ENCODE measurements at places on chromosomes 5 and 9.

DNA sequence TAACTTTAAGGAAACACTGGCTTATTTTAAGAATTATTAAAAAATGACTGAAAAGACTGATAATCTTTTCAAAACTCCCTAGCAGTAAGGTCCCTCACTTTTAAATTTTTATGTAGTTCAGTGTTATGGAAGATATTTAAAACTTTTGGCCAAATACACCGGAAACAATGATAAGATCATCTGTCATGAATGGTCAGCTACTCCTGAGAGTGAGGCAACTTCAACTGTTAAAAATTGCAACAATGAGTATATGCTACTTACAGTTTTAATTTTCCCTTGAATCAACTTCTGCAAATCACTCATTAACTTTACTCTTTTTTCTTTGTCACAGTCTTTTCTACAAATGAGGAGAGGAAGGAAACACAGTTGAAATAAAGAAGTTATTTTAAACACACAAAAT, 10.8 kb downstream of the PUM3 start:
- DNase-seq = no peak

GRCh38 chr9:137494104-137494544, 35.0 kb upstream of the NSMF start:
- DNase-seq = no peak

GRCh38 chr9:111876179-111876578, 20.4 kb upstream of the UGCG start:
- DNase-seq = no peak

GRCh38 chr9:19239955-19240354, 9.5 kb downstream of the DENND4C start:
- no peak for DNase-seq

DNA sequence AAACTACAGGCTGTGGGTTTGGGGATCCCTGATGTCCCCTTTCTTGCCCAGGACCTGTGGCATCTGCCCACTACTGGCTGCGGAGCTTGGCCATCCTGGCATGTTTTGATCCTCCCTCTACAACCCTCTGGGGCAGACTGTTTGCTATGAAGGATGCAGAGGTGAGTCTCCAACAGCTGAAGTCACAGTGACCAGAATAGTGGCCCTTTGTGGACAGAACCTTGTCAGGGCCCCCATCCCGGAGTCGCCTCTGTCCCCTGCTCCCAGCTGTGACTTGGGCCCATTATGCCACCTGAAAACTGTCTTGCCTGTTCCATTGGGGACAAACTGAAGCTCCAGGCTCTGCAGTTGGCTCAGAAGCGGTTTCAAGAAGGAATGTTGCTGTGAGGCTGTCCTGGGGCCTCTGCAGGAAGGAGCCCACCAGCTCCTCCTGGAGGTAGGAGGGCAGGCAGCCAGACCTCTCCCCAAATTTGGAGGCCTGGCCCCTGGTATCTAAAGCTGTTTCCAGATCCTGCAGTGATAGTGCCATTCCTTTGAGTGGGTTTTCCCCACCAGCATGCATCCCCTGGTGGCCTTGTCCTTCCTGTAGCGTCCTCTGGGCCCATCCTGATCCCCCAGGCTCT, 93.3 kb downstream of the BARX1 start:
- no peak for DNase-seq

DNA sequence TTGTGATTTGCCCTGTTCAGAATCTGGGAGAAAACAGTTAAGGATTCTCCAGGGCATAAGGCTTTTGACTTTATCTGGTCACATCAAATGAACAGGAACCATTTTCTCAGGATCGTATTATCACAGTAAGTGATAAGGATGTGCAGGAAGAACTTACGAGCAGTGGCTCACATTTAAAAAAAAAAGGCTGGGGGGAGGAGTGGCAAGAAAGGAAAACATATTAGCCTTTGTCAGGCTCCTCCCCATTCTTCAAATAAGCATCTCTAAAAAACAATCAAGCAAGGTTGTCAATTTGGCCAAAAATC, 234.3 kb upstream of the TMEM161B start:
- no peak for DNase-seq

DNA sequence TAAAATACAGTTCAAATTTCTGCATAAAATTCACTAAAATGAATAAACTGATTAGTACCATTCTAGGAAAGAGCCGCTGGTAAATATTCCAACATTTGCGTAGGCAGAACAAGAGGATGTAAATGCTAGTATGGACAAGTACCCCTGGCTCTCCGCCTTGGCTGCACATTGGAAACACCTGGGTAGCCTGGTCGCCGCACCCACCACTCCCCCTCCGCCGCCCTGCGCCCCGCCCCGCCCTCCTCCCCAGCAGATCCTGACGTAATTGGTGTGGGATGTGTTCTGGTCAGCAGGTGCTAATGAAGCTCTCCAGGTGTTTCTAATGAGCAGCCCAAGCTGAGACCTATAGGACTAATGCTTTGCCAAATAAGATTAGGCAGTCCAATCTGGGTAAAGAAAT, 225.7 kb downstream of the FRMD3 start:
- DNase-seq = no peak

DNA sequence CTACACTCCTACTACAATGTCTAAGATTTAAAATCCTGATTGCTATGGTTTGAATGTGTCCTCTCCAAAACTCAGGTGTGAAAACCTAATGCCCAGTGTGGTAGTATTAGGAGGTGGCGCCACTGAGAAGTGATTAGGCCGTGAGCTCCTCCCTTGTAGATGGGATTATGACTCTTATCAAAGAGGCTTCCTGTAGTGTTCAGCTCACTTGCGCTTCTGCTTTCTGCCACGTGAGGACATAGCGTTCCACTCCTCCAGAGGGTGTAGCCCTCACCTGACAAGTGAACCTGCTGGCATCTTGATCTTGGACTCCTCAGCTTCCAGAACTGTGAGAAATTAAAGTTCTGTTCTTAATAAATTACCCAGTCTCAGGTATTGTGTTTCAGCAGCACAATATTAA, 33.0 kb upstream of the WHRN start:
- DNase-seq = no peak

- no peak for DNase-seq
Observed at GRCh38 chr5:176646049-176646706, 1.1 kb upstream of the TSPAN17 start.

GRCh38 chr9:110125207-110125751, 82.7 kb downstream of the C9orf152 start:
- DNase-seq = peak; percentile 71

DNA sequence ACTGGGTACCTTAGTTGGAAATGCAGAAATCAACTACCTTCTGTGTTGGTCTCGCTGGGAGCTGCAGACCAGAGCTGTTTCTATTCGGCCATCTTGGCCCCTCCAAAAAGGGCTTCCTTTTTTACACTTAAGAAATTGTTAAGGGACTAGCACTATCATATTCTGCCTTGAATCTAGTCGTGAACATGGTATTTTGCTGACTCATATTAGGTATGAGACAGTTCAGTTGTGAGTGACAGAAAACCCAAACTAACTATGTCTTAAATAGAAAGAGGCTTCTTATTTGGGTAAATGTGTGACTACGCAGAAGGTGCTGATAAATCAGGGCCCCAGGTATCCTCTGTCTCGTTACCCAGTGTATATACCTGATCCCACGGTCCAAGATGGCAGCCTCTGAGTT, 298.2 kb downstream of the EDIL3 start:
- no peak for DNase-seq

Measured in thoracic aorta (tissue), 2 donors.